ENCODE measurements at places on chromosomes 2 and 18. TPM values are rescaled to one million over a fixed set of nuclear protein-coding genes. Genes with fewer than 3 reads are reported as not detected.

DNA sequence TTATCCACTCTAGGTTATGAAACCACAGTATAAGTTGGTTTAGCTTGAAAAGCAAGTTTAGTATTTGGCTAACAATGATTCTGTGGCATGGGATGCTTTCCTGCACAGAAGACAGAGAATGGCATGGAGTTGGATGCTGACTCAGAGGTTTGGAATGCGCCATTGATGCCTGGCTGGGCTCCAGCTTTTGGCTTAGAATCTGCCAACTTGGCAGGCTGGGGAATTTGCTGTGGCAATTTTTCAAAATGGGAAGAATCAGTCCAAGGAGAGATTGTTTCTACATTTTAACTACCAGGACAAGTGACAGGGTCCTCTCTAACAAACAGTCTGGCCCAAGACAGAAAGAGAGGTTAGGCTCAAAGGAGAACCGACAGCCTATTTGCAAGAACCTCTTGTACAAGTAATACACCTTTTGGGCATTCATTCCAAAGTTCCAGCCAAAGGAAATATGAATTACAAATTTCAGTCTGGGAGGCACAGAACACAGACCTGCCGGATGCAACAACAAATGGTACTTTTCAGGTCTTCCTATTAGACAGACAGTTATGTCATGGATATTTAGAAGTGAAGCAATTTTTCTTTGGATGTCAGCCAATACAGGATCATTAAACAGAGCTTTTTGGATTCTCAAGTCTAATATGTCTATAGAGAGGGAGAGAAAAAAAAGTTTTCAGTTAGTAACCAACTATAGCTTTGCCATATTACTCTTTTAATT is 1027.7 kb downstream of the TMEM182 start:
- DNase-seq = no peak

SLC14A1 gene
- polyA plus RNA-seq = 6.2 TPM

RESP18 gene
- polyA plus RNA-seq = not detected

- DNase-seq = no peak
Observed at GRCh38 chr2:46801731-46802664, 113.6 kb downstream of the MCFD2 start.

ANO7 gene
- polyA plus RNA-seq = 1.7 TPM

SGPP2 gene
- 16.2 TPM for polyA plus RNA-seq

GPR75 gene
- polyA plus RNA-seq = 2.1 TPM

DNA sequence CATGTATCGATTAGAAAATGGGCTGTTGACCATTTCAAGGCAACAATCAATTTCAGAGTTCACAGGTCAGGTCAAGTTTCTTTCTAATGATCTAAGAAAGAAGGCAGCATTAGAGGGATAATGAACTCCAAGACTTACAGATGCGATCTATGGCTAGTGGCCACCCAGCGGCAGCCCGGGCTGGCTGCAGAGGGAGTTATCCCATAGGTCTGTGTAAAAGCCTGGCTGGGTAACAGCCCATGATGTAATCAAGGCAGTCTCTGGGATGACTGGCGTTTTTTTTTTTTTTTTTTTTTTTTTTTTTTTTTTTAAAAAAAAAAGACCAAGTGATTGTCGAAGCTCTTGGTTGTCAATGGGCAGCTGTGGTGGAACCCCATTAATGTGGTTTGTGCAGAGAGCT is 171.1 kb upstream of the SKOR2 start:
- no peak for DNase-seq

GRCh38 chr18:50829644-50830043 is 9.8 kb upstream of the MRO start:
- no peak for DNase-seq

DNA sequence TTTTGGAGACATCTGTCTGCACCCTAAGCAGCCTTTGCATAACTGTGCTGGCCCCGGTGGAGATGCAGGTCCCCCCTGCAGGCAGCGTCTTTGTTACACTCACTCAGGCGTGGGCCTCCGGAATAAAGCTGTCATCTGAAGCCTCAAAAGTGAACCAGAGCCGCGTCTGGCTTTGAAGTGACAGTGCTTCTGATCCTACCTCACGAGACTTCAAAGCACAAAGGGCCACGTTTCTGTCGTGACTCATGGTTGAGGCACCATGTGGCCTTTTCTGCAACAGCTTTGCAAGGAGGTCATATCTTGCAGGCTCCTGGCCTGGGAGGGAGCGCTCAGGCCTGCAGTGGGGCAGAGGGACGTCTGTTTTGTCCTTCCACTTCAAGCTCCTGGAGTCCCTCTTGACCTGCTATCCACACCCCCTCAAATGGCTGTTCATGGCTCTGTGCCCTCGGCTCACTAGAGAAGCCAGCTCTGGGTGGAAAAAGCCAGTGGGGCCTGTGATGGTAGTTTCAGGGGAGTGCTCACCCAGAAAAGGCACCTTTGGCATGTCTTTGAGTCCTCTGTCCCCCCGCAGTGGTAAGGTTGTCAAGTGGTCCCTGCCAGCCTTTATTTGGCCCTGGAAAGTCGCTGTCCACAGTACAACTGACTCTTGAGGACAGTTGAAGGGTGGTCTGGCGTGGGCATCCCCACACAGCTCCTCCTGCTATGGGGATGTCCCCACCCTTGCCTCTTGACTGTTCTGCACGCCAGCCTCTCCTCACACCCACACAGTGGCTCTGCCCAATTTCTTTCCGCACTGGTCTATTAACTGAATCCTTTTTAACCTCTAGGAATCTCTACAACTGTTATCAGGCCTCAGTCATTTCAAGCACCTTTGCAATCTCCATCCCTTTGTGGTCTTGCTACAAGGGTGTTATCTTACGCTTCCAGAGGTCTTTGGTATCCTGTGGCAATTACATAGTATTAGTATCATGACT is 19.3 kb downstream of the GPR55 start:
- DNase-seq = no peak

- DNase-seq = no peak
Observed at GRCh38 chr2:37550190-37550589, 121.3 kb downstream of the CDC42EP3 start.

GRCh38 chr18:61236356-61237057 is 96.7 kb upstream of the CDH20 start:
- no peak for DNase-seq

SPAG16 gene
- polyA plus RNA-seq = 59.5 TPM

- no peak for DNase-seq
Observed at GRCh38 chr2:150978053-150978452, 283.6 kb downstream of the RBM43 start.

DSC2 gene
- 36.4 TPM for polyA plus RNA-seq

DNA sequence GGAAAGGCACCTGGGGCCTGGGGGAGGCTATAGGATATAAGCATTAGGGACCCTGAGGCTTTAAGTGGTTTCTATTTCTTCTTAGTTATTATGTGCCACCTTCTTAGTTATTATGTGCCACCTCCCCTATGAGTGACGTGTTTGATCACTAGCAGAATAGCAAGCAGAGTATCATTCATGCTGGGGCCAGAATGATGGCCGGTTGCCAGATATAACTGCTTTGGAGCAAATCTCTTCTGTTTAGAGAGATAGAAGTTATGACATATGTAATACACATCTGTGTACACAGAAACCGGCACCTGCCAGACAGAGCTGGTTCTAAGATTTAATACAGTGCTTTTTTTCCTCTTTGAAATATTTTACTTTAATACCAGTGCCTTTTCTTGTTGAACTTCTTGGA is 29.4 kb downstream of the LIPG start:
- DNase-seq = no peak

MAL gene
- polyA plus RNA-seq = 271 TPM

DNA sequence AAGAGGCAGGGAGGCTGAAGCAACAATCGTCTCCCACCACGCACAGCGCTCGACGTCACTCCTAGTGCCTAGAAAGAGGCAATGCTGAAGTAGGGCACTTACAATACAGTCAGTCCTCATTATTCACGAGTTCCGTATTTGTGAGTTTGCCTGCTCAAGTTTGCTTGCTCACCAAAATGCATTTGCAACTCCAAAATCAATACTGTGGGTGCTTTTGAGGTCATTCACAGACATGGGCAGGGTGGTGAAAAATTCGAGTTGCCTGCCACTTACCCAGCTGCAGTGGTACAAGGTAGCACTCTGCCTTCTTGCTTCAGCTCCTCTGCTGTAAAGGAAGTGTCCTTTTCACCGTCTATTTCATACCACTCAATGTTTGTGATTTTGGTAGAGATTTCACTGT is 113.7 kb upstream of the NCK2 start:
- no peak for DNase-seq

ZNF385B gene
- polyA plus RNA-seq = 18.5 TPM

DNA sequence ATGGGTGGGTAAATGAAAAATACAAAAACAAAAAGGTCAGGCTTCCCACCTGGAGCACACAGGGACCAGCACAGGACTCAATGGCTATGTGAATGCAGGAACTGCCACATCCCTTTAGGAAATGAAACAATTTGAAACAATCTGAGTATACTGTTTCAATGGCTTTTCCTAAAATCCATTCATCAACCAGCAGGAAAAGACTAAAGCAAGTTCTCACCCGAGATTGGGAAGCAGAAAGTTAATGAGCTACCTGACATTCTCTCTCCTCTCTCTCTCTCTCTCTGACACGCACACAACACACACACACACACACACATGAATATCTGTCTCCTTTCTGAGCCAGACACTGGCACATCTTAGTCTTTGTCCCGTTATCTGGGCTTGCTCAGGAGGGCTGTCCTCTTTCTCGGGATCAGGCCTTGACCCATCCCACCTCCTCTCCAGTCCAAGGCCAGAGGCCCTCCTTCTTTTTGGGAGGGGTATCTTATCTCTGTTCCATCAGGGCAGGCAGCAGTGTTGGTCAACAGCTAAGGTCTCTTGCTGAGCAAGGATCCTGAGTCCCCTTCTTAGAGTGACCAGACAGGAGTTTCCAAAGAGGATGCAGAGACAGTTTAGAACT is 11.6 kb upstream of the LRRFIP1 start:
- no peak for DNase-seq

DNA sequence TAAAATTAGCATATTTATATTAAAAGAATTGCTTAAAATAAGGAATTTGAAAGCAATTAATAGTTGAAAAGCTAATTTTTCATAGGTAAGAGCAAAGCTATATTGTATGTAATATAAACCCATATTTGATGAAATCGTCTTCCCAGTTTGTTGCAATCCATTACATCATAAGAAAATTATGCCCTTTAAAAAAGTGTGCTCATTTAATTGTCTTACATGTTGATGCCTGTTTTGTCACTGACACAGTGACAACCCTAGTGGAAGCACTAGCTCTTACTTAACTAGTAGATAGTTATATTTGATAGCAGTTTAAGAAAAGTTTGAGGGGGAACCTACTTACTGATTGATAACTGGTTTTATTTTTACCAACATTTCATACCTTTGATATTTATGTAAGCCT is 30.0 kb upstream of the IL18RAP start:
- no peak for DNase-seq

NEURL3 gene
- polyA plus RNA-seq = 4.0 TPM

- no peak for DNase-seq
Observed at GRCh38 chr18:43389163-43389562, 111.9 kb upstream of the SYT4 start.

NEMP2 gene
- 13.6 TPM for polyA plus RNA-seq

DNA sequence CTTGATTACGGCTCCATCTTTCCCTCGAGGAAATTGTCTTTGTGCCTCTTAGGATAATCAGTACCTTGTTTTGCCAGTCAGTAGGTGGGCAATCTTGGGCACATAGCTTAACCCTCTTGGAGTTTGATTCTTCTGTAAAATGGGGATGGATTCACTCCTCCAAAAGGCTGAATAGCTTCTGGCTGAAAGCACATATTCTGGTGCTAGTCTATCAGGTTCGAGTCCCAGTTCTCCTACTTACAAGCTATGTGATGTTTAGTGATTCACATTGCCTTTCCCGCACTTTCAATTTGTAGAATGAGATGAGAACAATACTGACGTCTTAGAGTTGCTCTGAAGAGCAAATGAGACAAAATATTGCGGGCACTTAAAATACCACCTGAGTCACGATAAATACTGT is 43.9 kb downstream of the ATIC start:
- no peak for DNase-seq

NLRC4 gene
- 0.90 TPM for polyA plus RNA-seq

- no peak for DNase-seq
Observed at GRCh38 chr2:26905341-26906198, 57.6 kb downstream of the DPYSL5 start.

GRCh38 chr2:37570773-37571586 is 100.5 kb downstream of the CDC42EP3 start:
- DNase-seq = no peak

GRCh38 chr2:28166956-28167355 is 225.7 kb upstream of the FOSL2 start:
- DNase-seq = no peak

CNDP1 gene
- polyA plus RNA-seq = 2.0 TPM

DNA sequence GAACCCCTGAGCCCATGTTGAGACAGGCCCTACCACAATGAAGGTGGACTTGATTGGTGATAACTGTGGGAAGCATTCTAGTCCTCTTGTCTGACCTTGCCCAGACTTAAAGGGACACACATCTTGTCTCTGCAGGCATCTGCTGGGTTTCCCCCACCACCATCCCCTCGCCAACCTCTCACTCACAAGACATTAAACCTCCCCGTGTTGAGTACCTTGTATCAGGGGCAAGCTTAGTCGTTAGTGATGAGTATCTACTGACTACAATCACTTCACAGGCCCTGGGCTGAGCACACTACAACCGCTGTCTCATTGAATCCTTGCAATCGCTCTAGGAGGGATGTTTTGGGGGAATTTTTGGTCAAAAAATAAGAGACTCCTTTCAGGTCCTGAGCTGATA is 86.0 kb downstream of the ICOS start:
- DNase-seq = no peak

DNA sequence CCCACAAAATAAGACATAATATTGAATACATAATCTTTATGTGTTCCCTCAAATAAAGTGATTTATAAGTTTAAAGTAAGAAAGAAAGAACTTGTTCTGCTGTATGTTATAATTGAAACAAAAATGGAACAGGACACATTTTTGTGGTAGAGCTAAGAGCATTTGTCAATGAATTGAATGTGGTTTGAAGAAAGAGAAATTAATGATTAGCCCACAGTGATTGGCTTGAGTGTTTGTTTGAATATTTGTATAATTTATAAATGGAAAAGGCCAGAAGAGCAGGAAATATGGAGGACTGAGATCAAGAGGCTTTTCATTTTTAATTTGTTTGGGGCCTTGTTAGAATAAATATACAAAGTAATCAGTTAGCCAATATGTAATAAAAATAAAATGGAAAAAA is 395.1 kb upstream of the CDH19 start:
- DNase-seq = no peak

DNA sequence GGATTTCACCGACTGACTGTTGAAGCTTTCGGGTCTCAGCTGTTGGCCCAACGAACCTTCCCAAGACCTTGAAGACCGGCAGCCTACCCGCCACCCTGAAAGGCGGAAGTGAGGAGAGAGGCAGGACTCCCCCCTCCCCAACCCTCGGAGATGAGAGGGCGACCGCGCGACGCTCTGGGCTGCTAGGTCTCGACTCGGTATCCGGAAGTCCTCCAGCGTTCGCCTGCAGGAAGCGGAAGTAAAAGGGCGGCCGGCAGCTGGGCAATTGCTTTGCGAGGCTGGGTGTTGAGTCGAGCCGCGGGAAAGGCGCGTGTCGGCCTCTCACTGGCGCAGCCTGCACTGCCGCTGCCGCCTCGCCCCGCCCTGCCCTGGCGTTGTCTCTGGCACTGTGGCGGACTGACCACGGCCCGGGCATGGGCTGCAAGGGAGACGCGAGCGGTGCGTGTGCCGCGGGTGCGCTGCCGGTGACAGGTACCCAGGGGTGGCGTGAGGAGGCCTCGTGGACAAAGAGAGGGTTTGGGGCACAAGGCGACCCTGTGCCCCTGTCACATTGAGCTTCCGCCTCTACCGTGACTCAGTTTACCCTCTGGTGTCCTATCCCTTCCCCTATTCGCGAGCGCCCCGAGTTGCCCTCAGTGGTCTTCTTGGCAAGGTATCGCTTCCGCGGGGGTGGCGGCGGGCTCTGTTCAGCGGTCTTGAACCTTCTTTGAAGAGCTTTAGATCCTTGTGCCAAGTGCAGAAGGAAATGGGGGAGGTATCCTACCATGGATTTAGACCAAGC is at the start of gene UGGT1:
Gene UGGT1 (plus strand): TSS at position 256 of the 781 bp plus-strand sequence. CDS start 158 bp downstream, at position 414.
- DNase-seq = peak; percentile 96

Data from renal cortex interstitium (tissue), 15 donors.